Spleen (tissue), 13 donors: ENCODE measurements at places on chromosomes 2 and 18. TPM values are rescaled to one million over a fixed set of nuclear protein-coding genes. Genes with fewer than 3 reads are reported as not detected.

DNA sequence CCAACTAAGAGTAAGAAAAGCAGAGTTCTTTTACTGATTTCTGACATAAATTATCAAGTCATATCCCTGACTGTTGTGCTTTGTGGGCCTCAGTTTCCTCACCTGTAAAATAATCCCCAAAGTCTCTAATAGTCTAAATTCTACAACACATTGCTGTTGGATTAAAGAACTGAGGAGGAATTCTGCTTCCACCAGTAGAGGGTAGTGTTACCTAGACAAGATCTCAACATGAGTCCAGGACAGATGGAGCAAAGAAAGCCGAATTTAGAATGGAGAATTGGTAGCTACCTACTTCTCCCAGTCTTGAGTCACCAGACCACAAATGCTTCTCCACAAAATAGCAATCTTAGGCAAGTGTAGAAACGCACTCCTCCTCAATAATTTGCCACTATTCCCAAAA, 462.5 kb upstream of the FSHR start:
- H3K4me1 ChIP-seq = no peaks in the 10 kb centered on the region
- H3K27me3 ChIP-seq = no peaks in the 10 kb centered on the region
- H3K36me3 ChIP-seq = no peaks in the 10 kb centered on the region
- H3K27ac ChIP-seq = no peak overlapping the region
- DNase-seq = no peak
- H3K4me3 ChIP-seq = no peak overlapping the region

GRCh38 chr2:176122683-176123410, at the start of gene HOXD9:
TSS of gene HOXD9 (plus strand) at chr2:176122719. CDS start at chr2:176122769, 50 bp downstream.
- H3K27ac ChIP-seq = peak within 1 kb of the TSS; percentile 82
- H3K4me3 ChIP-seq = peak within 1 kb of the TSS; percentile 40
- no peaks in the 10 kb centered on the region for H3K4me1 ChIP-seq
- DNase-seq = peak; percentile 88

GRCh38 chr2:53913721-53914120, 54.0 kb upstream of the GPR75 start:
- H3K36me3 ChIP-seq = peaks cover 55% of the 10 kb centered on the region
- no peak for DNase-seq
- no peak overlapping the region for H3K4me3 ChIP-seq
- no peaks in the 10 kb centered on the region for H3K27me3 ChIP-seq
- H3K4me1 ChIP-seq = no peaks in the 10 kb centered on the region

DNA sequence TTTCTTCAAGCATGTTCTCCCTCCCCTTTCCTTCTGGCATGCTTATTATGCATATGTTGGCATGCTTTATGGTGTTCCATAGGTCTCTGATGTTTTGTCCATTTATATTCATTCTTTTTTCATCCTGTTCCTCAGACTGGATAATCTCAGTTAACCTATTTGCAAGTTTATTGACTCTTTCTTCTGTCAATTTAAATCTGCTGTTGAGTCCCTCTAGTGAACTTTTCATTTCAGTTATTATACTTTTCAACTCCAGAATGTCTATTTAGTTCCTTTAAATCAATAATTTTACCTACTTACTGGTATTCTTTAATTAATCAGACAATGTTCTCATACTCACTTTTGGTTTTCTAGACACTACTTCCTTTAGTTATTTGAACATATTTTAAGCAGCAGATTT, 101.2 kb downstream of the GALNT14 start:
- DNase-seq = no peak
- H3K27me3 ChIP-seq = no peaks in the 10 kb centered on the region
- no peak overlapping the region for H3K27ac ChIP-seq
- no peak overlapping the region for H3K4me3 ChIP-seq

DNA sequence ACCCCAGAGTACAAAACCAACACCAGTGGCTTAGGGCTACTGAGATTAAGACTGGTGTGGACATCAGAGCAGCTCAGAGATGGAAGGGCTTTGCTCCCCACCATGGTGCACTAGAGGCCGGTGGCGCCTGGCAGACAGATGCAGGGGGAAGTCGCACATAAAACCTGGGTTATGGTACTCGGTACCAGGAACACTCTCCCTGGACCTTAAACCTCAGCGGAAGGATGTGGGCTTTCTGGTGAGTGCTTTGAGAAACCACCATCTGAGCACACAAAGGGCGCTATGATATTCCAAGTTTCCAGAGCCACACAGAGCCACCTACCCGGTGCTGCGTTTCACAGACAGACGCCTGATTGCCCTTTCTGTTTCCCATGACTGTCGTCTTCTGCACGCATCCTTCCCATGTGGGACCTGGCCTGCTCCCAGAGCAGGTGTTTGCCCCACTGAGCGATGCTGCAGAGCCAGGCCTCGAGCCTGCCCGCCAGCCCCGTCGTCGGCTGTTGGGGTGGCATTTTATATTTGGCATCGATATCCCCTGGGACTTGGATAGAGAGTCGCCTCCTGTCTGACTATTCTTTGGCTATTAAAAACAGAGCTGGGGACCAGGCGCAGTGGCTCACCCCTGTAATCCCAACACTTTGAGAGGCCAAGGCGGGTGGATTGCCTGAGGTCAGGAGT, 89.5 kb upstream of the ODC1 start:
- no peaks in the 10 kb centered on the region for H3K27me3 ChIP-seq
- H3K4me1 ChIP-seq = no peaks in the 10 kb centered on the region
- peak; percentile 54 for DNase-seq
- H3K36me3 ChIP-seq = no peaks in the 10 kb centered on the region

DNA sequence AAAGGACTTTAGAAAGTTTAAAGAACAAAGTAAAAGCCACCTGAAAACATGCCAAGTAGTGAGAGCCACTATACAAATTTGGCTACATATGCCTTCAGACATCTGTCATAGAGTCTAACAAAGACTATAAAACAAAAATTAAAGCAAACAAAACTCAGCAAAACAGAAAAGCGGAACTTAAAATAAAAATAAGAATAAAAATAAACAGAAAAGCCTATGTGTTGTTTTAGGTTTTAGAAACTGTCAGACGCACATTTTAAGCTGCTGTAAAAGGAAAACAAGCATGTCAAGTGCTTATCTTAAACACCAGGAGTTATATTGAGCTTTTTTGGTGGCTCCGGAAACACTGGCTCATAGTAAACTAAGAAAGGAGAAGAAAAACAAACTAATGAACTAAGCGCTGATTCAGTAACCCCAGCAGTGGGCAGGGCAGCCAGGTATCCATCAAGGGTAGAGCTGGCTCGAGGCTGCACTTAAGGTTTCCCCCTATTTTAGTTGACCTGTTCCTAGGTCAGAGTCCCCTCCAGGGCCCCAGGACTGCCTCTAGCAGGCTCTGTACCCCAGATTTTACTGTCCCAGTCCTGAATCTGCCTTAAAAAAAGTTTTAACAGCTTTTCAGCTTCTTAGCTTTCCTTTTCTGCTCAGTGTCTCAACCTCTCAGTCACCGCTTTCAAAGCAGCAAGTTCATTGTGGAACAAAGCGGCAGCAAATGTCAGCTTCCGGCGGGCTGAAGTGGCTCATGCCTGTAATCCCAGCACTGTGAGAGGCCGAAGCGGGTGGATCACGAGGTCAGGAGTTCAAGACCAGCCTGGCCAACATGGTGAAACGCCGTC, 15.4 kb upstream of the RMC1 start:
- peaks cover 16% of the 10 kb centered on the region for H3K4me1 ChIP-seq
- no peaks in the 10 kb centered on the region for H3K27me3 ChIP-seq
- peaks cover 11% of the 10 kb centered on the region for H3K36me3 ChIP-seq
- peak overlapping the region; percentile 92 for H3K27ac ChIP-seq
- DNase-seq = peak; percentile 85

DNA sequence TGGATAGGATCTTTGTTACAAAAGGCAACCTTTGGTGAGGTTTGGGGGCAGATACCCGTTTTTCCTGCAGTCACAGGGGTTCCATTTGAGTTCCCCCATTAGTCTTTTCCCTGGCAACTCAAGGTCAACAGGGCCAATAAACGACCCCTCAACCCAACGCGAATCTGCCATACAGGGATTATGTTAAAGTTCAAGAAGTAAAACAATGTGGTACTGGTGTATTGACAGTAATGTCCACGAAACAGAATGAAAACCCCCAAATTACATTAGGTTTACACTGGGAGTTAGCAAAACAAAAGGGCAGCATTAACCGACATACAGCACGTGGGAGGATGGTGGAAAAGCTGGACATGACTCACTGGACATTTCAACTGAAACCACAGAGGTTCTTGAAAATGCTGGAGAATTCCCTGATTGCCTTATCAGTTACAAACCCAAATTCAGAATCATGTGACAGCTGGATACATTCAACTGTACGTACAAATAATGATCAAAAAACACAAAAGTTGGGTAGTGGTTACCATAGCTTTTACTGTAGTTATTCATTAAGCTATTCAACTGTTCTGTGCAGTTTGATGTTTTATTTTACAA, 4.9 kb upstream of the IMP4 start:
- H3K27me3 ChIP-seq = no peaks in the 10 kb centered on the region
- DNase-seq = no peak
- H3K4me3 ChIP-seq = no peak overlapping the region
- H3K4me1 ChIP-seq = peaks cover 20% of the 10 kb centered on the region
- no peak overlapping the region for H3K27ac ChIP-seq
- peaks cover 9% of the 10 kb centered on the region for H3K36me3 ChIP-seq

DNA sequence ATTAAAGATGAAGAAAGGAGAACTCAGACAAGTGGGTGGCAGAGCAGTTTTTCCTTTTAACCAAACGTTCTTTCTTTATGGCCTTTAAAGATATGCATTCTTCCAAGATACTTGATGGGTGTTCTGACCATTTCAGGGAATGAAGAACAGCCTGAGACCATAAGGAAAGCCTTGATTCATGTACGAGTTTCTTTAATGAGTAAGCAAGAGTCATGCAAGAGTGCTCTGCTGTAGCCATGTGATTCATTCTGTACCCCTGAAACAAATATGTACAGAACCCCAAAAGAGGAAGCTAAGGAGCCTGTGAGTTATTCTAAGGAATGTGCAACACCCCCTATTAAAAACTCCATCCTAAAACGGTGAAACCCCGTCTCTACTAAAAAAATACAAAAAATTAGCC, 372.8 kb downstream of the MTX2 start:
- no peaks in the 10 kb centered on the region for H3K36me3 ChIP-seq
- no peak overlapping the region for H3K27ac ChIP-seq
- no peaks in the 10 kb centered on the region for H3K27me3 ChIP-seq
- peaks cover 13% of the 10 kb centered on the region for H3K4me1 ChIP-seq

DNA sequence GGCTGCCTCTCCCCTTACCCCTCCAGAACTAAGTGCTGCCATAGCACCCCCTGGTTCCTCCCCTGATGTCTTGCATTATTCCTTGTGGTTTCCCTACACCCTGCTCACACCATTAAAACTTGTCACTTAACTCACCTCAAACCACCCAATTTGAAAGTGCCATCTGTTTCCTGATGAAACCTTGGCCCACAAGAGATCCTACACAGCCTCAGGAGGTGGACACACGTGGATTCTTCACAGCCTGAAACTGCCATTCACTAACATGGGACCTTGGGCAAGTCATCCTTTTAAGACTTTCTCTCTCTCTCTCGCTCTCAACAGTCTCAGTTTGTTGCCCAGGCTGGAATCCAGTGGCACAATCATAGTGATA, 27.5 kb upstream of the FAM124B start:
- H3K27ac ChIP-seq = no peak overlapping the region
- H3K36me3 ChIP-seq = no peaks in the 10 kb centered on the region
- H3K4me1 ChIP-seq = no peaks in the 10 kb centered on the region
- no peaks in the 10 kb centered on the region for H3K27me3 ChIP-seq
- no peak for DNase-seq

GRCh38 chr18:48781163-48781987, 169.4 kb downstream of the SMAD7 start:
- no peak overlapping the region for H3K4me3 ChIP-seq
- H3K4me1 ChIP-seq = peaks cover 80% of the 10 kb centered on the region
- peak overlapping the region; percentile 65 for H3K27ac ChIP-seq
- DNase-seq = peak; percentile 90
- H3K36me3 ChIP-seq = no peaks in the 10 kb centered on the region

GRCh38 chr2:167945660-167946368, 301.6 kb downstream of the STK39 start:
- peaks cover 2% of the 10 kb centered on the region for H3K27me3 ChIP-seq
- DNase-seq = no peak
- H3K27ac ChIP-seq = no peak overlapping the region
- H3K4me1 ChIP-seq = no peaks in the 10 kb centered on the region
- no peaks in the 10 kb centered on the region for H3K36me3 ChIP-seq

DNA sequence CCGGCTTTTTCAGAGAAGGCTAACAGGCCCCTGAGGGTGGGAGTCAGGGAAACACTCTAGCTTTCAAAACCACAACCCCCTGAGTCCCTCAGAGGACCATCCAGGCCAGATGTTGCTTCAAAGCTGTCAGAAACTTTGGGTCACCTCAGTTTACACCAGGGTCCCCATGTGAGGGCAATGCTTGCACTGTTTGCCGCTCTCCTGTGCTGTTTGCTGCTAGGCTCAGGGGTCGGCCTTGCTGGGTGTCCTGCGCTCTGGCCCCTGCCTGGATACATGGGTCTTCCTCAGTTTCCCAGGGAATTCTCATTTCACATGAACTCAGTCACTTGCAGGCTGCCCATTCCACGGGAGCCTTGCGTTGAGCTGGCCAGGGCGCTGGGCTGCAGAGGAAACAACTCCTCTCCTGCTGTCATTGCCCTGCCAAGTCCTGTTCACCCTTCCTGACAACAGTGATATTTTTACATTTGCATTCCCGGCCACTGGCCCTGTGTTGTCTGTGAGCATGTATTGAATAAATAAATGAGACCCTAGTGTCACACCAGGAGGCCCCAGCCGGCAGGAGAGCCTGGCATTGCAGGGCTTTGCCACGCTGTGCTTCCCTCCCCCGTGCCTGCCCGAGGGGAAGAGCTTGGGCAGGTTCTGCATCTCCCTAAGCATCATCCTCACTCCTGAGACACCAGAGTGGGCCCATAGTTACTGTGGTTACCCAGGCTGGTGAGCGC, 73.2 kb upstream of the RAB6C start:
- no peaks in the 10 kb centered on the region for H3K27me3 ChIP-seq
- H3K36me3 ChIP-seq = no peaks in the 10 kb centered on the region
- no peak for DNase-seq
- no peak overlapping the region for H3K27ac ChIP-seq

GRCh38 chr2:217360781-217361482, 501.1 kb upstream of the TNP1 start:
- no peak overlapping the region for H3K4me3 ChIP-seq
- H3K27me3 ChIP-seq = no peaks in the 10 kb centered on the region
- H3K4me1 ChIP-seq = peaks cover 20% of the 10 kb centered on the region
- no peak for DNase-seq
- H3K27ac ChIP-seq = peak overlapping the region; percentile 69

GRCh38 chr18:73881396-73881917, 266.2 kb downstream of the FBXO15 start:
- no peak overlapping the region for H3K27ac ChIP-seq
- DNase-seq = no peak
- no peak overlapping the region for H3K4me3 ChIP-seq
- no peaks in the 10 kb centered on the region for H3K4me1 ChIP-seq
- H3K36me3 ChIP-seq = no peaks in the 10 kb centered on the region
- H3K27me3 ChIP-seq = no peaks in the 10 kb centered on the region

ESPNL gene
- total RNA-seq = 0.65 TPM

CCDC148 gene
- total RNA-seq = 0.79 TPM

DPYSL5 gene
- not detected for total RNA-seq

PIK3C3 gene
- 70.1 TPM for total RNA-seq

KATNAL2 gene
- total RNA-seq = 6.8 TPM

LANCL1 gene
- total RNA-seq = 35.2 TPM

PRKAG3 gene
- not detected for total RNA-seq
